Fibroblast of mammary gland (primary cell): ENCODE measurements at places on chromosomes 7 and 10.

DNA sequence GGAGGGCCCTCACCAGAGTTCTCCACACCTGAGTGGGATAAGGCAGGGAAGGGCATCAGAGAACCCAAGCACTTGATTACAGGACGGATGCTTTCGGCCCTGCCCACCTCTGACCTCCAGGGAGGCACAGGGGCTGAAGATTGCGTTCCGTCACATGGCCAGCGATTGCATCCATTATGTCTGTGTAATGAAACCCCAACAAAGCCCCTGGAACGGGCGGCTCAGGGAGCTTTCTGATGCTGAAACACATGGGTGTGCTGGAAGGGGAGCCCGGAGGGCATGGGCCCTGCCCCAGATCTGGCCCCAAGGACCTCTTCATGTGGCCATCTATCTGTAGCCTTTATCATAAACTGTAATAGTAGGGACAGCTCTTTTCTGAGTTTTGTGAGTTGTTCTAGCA, 117.2 kb downstream of the PTPN20 start:
- DNase-seq: no peak

DNA sequence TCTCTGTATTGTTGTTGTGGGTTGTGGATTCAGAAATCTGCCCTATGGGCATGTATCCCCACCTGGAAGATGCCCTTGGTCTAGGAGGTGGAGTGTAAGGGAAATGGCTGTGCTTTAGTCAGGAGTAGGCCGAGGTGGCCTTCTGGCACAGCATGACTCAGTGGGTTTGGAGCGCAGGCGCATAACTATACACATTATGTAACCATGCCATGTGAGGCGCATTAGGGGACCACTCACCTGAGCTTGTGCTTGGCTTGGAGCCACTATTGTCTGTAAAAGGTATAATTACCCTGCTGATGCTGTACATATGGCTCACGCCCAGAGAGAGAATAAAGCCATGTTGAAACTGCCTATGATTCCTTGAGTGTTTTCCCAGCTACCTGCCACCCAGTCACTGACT, 20.6 kb upstream of the ADAMTS14 start:
- DNase-seq: peak; percentile 42

DNA sequence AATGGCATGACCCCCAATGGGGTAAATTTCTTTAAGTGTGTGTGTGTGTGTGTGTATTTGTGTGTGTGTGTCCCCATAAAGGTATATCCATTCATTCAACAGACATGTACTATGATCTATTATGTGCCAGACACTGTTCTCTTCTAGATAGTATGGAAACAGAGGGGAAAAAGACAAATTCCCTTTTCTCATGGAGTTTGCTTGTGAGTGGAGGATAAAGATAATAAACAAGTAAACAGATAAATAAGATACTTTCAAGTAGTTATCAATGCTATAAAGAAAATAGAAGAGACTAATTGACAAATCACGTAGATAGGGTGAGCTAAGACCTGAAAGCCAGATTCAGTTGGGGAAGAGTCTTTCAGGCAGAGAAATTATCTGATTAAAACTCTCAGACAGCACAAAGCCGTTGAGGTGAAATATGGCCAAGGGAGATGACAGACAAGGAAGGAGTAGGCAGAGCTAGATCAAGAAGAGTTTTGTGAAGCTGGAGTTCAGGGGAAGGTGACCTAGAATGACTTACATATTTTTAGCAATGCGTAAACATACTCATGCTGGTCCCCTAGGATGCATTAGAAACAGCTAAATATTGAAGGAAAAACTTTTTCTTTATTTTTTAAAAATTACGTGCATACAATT, 45.2 kb upstream of the DMTF1 start:
- DNase-seq: no peak

GRCh38 chr7:14385074-14385473, 395.6 kb upstream of the ETV1 start:
- peak; percentile 30 for DNase-seq
